ENCODE measurements at places on chromosomes 2 and 18.

DNA sequence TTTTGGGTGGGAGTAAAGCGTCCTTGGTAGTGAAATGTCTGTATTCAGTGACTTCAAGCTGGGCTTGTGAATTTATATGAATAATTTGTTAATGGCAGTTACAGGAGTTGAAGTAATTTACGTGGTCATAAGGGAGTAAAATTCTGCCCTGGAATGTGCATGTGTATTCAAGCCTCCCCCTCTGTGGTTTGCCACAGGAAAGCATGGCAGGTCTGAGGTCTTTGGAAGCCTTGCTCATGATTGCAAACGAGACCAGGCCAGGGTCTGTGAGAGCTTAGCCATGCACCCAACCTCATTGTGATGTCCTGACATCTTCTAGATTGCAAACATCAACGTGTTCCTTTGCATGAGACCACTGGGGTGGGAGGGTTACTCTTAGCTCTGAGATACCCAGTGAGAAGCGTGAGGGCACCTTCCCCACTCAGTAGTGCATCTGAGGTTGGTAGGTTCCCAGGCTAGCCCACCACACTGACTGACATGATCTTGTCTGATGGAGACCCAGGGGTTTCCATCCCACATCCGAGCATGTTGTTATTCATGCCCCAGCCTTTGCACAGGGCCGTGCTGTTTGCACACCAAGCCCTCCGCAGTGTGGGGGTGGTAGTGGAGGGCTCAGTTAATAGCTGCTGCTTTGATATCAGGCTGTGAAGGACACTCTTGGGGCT, 216.5 kb downstream of the KLHL29 start:
- DNase-seq, result no peak

- no peak for DNase-seq
Observed at GRCh38 chr2:45191146-45191863, 182.1 kb upstream of the SIX2 start.

DNA sequence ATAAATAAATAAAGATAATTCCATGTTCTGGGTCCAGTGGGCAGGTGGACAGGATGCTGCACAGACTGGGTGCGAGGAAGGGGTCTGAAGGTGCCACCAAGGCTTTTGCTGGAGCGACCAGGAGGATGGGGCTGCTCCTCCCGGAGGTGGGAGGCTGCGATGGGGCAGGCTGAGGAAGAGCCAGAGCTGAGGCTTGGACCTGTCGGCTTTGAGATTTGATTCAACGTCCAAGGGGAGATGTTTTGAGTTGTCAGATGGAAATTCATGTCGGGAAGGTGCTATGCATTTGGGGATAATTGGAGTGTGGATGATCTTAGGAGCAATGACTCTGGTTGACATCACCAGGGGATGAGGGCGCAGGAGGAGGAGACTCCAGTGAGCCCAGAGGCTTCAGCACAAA, 11.7 kb downstream of the ALLC start:
- no peak for DNase-seq

DNA sequence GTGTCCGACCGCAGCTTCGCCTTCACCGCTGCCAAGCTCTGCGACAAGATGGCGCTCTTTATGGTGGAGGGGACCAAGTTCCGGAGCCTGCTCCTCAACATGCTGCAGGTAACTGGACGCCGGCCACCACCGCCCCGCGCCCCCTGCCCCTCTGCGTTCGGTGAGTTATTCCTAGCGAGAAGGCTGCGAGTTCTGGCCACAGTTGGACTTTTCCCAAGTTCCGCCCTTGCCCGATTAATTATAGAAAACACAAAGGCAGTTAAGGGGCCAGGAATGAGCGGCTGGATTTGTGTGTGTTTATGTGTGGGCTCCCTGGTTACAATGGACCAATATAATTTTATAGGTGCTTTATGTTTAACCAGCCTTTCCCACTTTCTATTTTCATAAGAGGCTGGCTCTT, 189.2 kb downstream of the SMAD7 start:
- no peak for DNase-seq

DNA sequence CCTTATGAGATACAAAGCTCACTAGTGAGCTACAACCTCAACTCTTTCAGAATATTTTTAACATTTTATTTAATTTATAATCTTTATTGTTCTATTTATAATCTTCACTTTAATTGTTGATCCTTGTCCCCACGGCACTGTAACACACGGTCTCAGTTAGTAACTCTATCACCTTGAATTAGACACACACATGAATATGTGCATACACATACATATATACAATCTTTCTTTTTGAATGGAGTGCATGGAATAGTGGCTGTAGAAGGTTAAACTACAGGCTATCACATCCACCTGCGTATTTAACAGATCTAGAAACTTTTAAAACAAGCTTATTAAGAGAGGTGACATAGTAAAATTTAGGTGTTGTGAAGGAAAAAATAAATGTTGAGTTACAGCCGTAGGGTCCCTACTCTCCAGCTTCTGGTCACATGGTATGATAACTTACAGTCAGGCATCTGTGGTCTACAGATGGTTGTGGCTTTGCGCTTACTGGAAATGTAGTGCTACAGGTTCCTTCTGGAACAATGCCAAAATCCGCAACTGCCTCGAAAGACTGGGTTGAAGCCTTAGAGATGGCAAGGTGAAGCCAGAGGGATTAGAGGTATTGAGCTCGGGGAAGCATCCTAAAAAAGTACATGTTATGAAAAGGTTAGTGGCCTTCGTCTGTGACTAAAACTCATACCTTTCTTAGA, 1324.1 kb upstream of the SLC39A10 start:
- DNase-seq, result no peak
